ENCODE measurements at places on chromosomes 4 and X. TPM values are rescaled to one million over a fixed set of nuclear protein-coding genes. Genes with fewer than 3 reads are reported as not detected.

Gene EGFL6
- total RNA-seq, result not detected

Gene GC
- total RNA-seq, result not detected

Gene ADH5
- 54.3 TPM for total RNA-seq

Gene MAGEB17
- total RNA-seq, result not detected

Gene SPANXA2
- not detected for total RNA-seq

Gene TIGD4
- 0.13 TPM for total RNA-seq

Gene GASK1B
- 44.8 TPM for total RNA-seq

Gene CFAP99
- total RNA-seq, result not detected

Gene WNK3
- 0.38 TPM for total RNA-seq

Gene CPZ
- not detected for total RNA-seq

Gene RASSF6
- not detected for total RNA-seq

Gene GPR34
- not detected for total RNA-seq

Gene NXF2
- total RNA-seq, result not detected

Gene SHISA3
- 0.13 TPM for total RNA-seq

Gene ANOS1
- total RNA-seq, result 0.63 TPM

Gene MEPE
- not detected for total RNA-seq

Gene CD38
- total RNA-seq, result 3.6 TPM

Gene ADAM29
- total RNA-seq, result not detected

Gene MAPK10
- 0.13 TPM for total RNA-seq

Gene COL25A1
- total RNA-seq, result 0.13 TPM

Gene RAB39B
- total RNA-seq, result 0.13 TPM

Gene ADGRL3
- total RNA-seq, result 0.13 TPM

Gene LAS1L
- total RNA-seq, result 20.0 TPM

Gene STS
- total RNA-seq, result 4.9 TPM

Gene NPY5R
- not detected for total RNA-seq

Gene DACH2
- total RNA-seq, result not detected

Gene UGT2B15
- not detected for total RNA-seq

Gene INTS6L
- 0.63 TPM for total RNA-seq

Gene SHOX
- not detected for total RNA-seq

Gene ENPEP
- total RNA-seq, result under 0.01 TPM

Gene COX7B2
- total RNA-seq, result not detected

Gene PACRGL
- total RNA-seq, result 12.3 TPM

Gene APBB2
- 23.0 TPM for total RNA-seq

Gene CLCN4
- 6.3 TPM for total RNA-seq

Gene AWAT2
- 0.51 TPM for total RNA-seq

Gene DGKK
- total RNA-seq, result not detected

Gene P2RY4
- total RNA-seq, result not detected

Gene RASGEF1B
- total RNA-seq, result under 0.01 TPM

Gene AVPR2
- total RNA-seq, result 1.9 TPM

Gene GUCY1A1
- total RNA-seq, result 50.6 TPM

Gene EREG
- total RNA-seq, result under 0.01 TPM

Gene LNX1
- 4.0 TPM for total RNA-seq

Gene TMEM35A
- 1.9 TPM for total RNA-seq

All from dermis microvascular lymphatic vessel endothelial cell (primary cell).